ENCODE measurements at places on chromosomes 4 and X.

DNA sequence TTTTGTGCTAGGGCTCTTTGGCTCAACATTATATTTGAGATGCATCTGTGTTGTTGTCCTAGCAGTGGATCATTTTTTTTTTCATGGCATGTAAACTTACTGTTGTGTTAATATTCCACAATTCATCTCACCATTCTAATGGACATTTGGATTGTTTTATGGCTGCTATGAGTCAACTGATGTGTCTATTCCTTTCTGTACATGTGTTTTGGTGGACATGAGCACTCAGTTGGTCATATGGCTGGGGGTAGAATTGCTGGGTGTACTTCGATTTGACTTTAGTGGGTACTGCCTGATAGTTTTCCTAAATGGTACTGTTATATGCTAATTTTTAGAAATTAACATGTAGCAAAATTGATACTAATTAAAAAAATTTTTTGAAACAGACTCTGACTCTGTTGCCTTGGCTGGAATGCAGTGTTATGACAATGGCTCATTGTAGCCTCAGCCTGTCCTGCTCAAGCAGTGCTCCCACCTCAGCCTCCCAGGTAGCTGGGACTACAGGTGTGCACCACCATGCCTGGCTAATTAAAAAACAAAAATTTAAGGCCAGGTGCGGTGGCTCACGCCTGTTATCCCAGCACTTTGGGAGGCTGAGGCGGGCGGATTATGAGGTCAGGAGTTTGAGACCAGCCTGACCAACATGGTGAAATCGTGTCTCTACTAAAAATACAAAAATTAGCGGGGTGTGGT is 9.0 kb downstream of the FAM193A start:
- no peaks in the 10 kb centered on the region for H3K27me3 ChIP-seq
- H3K4me3 ChIP-seq, result no peak overlapping the region
- no peaks in the 10 kb centered on the region for H3K36me3 ChIP-seq
- no peak overlapping the region for H3K27ac ChIP-seq
- DNase-seq, result no peak
- H3K4me1 ChIP-seq, result no peaks in the 10 kb centered on the region

- no peaks in the 10 kb centered on the region for H3K4me1 ChIP-seq
- no peaks in the 10 kb centered on the region for H3K36me3 ChIP-seq
- H3K27ac ChIP-seq, result no peak overlapping the region
- no peaks in the 10 kb centered on the region for H3K27me3 ChIP-seq
Measured at GRCh38 chrX:140572724-140573123, 67.9 kb upstream of the SOX3 start.

DNA sequence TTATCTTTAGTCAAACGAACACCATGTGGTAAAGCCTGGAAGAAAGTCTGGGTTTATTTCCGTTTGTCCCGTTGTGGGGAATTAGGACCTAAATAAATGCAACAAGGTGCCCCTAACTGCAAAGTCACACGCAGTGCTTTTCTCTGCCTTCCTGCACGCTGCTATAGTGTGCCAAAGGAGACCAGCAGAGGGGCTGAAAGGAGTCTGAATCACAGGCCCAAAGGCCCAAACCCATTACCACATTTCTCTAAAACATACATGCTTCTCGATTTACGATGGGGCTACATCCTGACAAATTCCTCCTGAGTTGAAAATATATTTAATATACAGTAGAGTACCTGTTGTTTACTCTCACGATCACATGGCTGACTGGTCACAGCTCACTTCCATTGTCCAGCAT is 4.5 kb downstream of the VEGFC start:
- no peak for DNase-seq
- no peak overlapping the region for H3K4me3 ChIP-seq
- peaks cover 4% of the 10 kb centered on the region for H3K4me1 ChIP-seq
- no peaks in the 10 kb centered on the region for H3K36me3 ChIP-seq
- no peak overlapping the region for H3K27ac ChIP-seq

DNA sequence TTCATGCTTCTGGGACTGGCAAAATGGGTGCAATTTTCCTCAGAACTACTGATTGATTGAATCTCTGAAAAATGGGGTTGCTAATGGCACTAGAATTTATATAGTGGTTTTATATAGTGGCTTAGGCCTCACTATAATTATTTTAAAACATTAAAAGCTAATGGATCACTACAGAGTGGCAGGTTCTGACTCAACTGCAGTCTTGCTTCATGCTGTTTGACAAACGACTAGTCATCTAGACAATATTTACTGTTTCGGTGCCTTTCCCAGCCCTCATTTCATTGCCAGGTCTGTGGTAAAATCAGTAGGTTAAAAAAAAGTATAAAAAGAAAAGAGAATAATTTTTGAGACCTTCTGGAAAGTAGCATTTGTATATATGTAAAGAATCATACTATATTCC is 352.8 kb upstream of the ATOH1 start:
- H3K27ac ChIP-seq, result no peak overlapping the region
- H3K4me1 ChIP-seq, result no peaks in the 10 kb centered on the region
- no peaks in the 10 kb centered on the region for H3K36me3 ChIP-seq
- no peaks in the 10 kb centered on the region for H3K27me3 ChIP-seq
- H3K4me3 ChIP-seq, result no peak overlapping the region
- DNase-seq, result no peak

GRCh38 chr4:127012549-127012948 is 620.2 kb upstream of the INTU start:
- H3K4me3 ChIP-seq, result no peak overlapping the region
- no peaks in the 10 kb centered on the region for H3K36me3 ChIP-seq
- no peak overlapping the region for H3K27ac ChIP-seq
- no peak for DNase-seq
- H3K4me1 ChIP-seq, result no peaks in the 10 kb centered on the region
- no peaks in the 10 kb centered on the region for H3K27me3 ChIP-seq

- H3K4me1 ChIP-seq, result no peaks in the 10 kb centered on the region
- no peak overlapping the region for H3K4me3 ChIP-seq
- DNase-seq, result no peak
- H3K27ac ChIP-seq, result no peak overlapping the region
Measured at GRCh38 chr4:98334461-98334860, 73.3 kb downstream of the RAP1GDS1 start.

- DNase-seq, result no peak
- H3K27me3 ChIP-seq, result no peaks in the 10 kb centered on the region
- no peak overlapping the region for H3K4me3 ChIP-seq
- no peak overlapping the region for H3K27ac ChIP-seq
- H3K36me3 ChIP-seq, result no peaks in the 10 kb centered on the region
Measured at GRCh38 chr4:104743215-104743653, 248.5 kb upstream of the CXXC4 start.

DNA sequence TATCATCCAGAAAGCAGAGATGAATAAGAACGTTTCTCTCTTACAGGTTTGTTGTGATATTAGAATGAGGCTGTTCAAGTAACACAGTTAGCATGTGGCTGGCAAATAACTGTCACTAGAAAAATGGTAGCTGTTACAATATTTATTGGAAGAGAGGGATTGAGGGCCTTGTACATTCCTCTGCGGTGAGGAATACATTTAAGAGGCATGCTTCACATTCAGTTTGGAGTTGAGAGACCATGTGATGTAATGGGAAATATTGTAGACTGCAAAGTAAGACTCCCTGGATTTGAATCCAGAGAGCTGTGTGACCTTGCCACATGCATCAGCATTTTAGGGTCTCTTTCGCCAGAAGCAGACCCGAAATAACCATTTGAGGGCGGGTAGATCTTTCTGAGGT is 104.8 kb upstream of the KIT start:
- no peaks in the 10 kb centered on the region for H3K27me3 ChIP-seq
- no peak for DNase-seq
- no peaks in the 10 kb centered on the region for H3K4me1 ChIP-seq
- no peak overlapping the region for H3K27ac ChIP-seq

Measured in thoracic aorta (tissue), 2 donors.